ENCODE measurements at places on chromosomes 11 and 22.

GRCh38 chr11:94193288-94193687 is 64.6 kb downstream of the PANX1 start:
- peak; percentile 24 for DNase-seq

DNA sequence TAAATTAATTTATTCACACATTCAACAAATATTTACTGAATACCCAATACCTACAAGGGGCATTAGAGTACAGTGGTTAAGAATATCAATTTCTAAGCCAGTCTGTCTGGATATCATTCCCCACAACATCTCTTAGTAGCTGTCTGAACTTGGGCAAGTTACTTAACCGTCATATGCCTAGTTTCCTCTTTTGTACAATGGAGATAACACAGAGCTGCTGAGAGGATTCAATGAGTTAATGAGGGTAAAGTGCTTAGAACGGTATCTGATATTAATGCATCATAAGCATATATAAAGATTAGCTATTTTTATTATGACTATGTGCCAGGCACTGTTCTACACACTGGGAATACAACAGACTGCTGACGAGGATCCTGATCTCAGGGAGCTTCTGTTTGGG is 116.4 kb downstream of the APOL5 start:
- DNase-seq: no peak

DNA sequence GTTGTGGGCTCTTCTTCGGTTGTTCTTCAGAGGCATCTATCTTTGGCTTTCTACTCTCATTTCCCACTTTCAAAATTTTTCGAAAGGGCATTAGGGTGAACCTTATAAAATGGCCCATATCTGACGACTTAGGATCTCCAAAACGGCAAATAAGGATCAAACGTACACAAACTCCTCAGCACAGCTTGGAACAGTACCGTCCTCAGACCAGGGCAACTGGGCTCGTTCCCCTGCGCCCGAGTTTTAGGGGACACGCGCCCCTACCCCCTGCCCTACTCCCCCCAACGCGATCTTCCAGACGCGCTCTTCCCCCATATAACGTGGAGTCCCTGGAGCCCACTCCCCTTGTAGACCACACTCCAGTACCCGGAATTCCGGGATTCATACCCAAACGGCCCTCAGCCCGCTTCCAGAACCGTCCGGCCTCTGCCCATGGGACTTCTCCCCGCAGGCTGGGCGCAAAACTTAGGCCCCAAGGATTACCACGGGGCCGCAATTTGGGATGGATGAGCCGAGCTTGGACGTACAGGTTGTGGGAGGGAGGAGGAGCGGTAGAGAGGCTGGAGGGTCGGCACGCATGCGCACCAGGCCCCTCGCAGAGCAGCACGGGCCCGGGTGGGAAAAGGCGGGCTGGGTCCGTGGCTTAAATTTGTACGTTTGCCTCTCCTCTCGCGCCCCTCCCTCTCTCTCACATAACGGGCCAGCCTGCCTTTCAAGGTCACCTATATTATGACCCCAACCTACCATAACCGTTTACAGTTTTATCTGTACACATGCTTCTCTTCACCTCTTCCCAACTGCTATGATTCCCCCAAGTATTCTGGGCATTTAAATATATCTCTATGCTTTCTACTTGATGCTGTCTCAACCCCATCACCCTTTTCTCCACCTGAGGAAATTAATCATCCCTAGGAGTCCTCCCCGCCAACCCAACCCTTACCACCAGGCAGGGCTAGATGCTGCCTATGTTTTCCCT is 3.4 kb downstream of the CCDC89 start:
- no peak for DNase-seq

GRCh38 chr11:9008011-9008550 is 4.3 kb upstream of the NRIP3 start:
- DNase-seq: no peak

DNA sequence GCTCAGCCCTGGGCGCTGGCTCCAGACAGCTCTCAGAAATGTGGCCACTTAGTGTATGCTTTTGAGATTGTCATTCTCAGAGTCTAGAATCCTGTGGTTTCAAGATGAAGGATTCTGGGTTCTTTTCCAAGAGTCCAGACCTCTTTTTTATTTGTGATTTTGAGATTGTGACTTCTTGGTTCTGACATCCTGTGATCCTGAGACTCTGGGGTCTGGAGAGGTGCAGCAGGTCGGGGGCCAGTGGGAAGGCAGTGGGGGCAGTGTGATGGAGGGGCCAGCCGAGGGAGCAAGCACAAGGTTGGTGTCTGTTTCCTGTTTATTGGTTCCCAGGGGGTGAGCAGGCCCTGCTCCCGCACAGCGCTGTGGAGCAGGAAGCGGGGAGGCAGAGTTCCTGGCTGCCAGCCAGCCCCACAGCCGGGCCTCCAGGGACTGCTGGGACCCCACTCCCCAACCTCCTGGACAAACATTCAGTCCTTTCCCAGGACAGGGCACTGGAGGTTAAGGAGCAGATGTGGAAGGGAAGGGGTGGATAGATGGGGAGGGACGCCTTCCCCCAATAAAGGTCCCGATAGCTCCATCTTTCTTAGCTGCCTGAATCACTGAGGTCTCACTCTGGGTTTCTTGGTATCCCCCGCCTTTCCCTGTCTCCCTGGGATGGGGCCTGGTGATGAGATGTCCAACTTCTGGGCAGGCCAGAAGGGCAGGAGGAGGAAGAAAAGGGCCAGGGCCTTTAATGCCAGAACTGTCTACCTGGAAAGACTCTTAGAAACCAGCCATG is 13.7 kb downstream of the ARHGEF17 start:
- peak; percentile 68 for DNase-seq

DNA sequence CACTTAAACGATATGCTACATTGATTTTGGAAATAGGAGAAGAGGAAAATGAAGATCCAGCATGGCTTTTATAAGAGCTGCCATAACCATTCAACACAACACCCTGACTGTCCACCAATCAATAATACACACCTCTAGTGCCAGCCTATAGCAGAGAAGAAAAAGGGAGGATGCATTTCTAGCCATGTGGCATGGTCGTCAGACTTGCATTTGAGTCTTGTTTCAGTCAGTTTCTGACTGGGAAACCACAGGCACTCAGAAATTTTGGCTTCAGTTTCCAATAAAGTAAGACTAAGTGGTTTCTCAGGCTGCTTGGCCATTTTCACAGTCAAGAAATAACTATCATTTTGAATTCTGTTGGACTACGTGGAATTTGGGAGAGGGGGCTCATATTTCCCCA is 523.5 kb upstream of the LRRC4C start:
- DNase-seq: no peak

GRCh38 chr22:30078320-30079311 is 1.6 kb upstream of the HORMAD2 start:
- no peak for DNase-seq

DNA sequence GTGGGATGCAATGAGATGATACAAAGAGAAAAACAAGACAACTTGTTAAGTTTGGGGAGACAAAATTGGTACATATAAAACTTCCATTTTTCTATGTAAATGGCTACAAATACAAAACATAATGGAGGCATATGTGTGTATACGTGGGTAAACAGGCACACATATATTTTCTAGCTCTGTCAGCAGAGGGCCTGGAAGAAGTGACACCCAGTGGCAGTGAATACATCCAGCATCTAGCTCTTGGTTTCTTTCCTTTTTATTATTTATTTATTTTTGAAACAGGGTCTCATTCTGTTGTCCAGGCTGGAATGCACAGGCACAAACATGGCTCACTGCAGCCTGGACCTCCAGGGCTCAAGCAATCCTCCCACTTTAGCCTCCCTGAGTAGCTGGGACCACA is 5.0 kb upstream of the RASL10A start:
- DNase-seq: peak; percentile 27
